CD4-positive, alpha-beta T cell (primary cell): ENCODE measurements at places on chromosomes 1 and 21. TPM values are rescaled to one million over a fixed set of nuclear protein-coding genes. Genes with fewer than 3 reads are reported as not detected.

DNA sequence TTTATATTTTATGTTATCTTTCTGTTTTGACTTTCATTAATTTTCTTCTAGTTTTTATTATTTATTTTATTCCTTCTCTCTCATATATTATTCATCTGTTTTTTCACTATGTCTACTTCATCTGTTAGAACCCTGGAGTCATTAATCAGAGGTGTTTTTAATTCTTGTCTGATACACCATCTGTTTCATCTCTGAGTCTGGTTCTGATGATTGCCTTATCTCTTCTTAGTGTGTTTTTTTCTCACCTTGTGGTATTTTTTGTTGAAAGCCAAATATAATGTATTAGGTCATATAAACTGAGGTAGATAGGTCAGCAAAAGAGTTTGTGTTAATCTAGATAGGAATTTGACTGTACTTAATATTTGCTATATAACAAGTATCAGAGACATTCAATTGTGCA is 1005.7 kb upstream of the NCAM2 start:
- H3K27me3 ChIP-seq = no peaks in the 10 kb centered on the region
- H3K27ac ChIP-seq = no peak overlapping the region
- H3K36me3 ChIP-seq = no peaks in the 10 kb centered on the region
- no peak for DNase-seq
- H3K4me1 ChIP-seq = no peaks in the 10 kb centered on the region

DNA sequence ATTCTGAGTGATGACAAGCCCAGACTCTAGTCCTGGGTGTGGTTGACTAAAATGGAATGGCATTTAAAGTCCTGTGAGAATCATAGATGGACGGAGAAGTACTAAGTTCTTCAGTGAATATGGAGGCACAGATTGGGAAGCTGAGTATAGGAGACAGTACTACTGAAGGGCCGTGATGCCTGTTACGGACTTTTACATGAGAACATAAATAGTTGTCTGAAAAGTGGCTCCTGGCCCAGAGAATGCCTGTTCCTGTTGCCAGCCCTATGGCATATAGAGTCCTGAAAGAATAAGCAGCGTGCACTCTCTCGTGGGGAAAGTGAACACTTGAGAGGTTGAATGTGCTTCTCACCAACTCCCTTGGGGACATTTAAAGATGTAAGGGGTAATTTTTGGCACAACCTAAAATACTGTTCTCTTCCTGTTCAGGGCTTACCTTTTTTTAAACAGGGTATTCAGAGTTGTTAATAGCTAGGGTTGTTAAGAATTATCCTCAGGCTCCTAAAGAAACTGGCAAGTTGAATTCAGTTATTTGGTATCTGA is 20.4 kb downstream of the CCT8 start:
- H3K36me3 ChIP-seq = peaks cover 86% of the 10 kb centered on the region
- no peak overlapping the region for H3K4me3 ChIP-seq
- H3K27me3 ChIP-seq = no peaks in the 10 kb centered on the region

DNA sequence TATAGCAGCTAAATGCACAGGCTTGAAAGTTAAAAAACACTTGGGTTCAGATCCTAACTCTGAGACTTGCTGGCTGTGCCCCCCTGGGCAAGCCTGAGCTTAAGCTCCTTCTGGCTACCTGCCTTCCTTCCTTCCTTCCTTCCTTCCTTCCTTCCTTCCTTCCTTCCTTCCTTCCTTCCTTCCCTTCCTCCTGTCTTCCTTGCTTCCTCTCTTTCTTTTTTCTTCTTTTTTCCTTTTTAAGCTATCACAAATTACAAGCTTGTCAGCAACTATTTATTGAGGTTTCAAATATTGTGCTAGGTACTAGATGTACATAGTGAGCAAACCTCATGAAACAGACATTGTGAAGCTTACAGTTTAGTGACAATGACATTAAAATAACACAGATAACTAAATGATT is 15.1 kb downstream of the SGIP1 start:
- H3K27ac ChIP-seq = no peak overlapping the region
- H3K27me3 ChIP-seq = no peaks in the 10 kb centered on the region
- H3K4me1 ChIP-seq = no peaks in the 10 kb centered on the region

DNA sequence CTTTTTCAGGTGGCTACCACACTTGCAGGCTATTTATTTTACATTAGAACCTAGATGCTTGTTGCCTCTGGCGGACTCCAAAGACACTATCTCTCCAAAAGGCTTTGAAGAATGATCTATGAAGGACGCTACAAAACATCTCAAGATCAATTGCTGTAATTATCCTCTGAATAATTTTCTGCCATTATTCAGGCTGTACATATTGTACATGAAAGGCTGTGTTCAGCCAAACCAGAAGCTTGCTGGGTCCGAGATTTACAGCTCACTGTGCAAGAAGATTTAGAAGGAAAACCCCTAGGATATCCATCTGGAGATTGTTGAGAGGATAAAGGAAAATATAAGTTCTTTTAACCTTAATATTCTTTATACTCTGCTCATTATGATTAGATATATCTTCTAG is 523.6 kb upstream of the PLXNA2 start:
- no peaks in the 10 kb centered on the region for H3K4me1 ChIP-seq
- no peaks in the 10 kb centered on the region for H3K27me3 ChIP-seq
- no peak overlapping the region for H3K27ac ChIP-seq
- no peaks in the 10 kb centered on the region for H3K36me3 ChIP-seq

Gene HSPA6
- total RNA-seq = 0.78 TPM

Gene S100A1
- not detected for total RNA-seq

- DNase-seq = no peak
- H3K36me3 ChIP-seq = no peaks in the 10 kb centered on the region
- no peaks in the 10 kb centered on the region for H3K27me3 ChIP-seq
- H3K4me3 ChIP-seq = no peak overlapping the region
- H3K27ac ChIP-seq = no peak overlapping the region
Observed at GRCh38 chr1:194952171-194952570, 1656.1 kb downstream of the KCNT2 start.

DNA sequence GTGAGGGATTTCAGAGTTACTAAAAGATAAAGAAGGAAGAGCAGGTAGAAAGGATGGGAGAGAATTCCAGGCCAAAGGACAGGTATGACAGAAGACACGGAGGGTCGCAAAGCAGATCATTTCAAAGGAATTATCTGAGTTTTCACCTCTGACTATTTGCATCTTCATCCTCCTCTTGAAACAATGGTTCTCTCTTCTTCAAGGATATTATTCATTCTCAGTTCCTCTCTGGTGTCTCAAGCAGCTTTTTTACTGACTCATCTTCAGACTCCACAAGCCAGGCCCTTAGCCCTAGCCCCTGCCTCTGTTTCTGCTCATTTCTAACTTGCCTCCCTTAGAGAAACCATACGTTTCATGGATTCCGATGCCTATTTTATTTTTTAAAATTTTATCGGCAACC is 15.0 kb downstream of the DDX59 start:
- H3K4me1 ChIP-seq = peaks cover 4% of the 10 kb centered on the region
- DNase-seq = no peak
- H3K36me3 ChIP-seq = peaks cover 57% of the 10 kb centered on the region
- H3K27me3 ChIP-seq = no peaks in the 10 kb centered on the region
- no peak overlapping the region for H3K27ac ChIP-seq
- H3K4me3 ChIP-seq = no peak overlapping the region

DNA sequence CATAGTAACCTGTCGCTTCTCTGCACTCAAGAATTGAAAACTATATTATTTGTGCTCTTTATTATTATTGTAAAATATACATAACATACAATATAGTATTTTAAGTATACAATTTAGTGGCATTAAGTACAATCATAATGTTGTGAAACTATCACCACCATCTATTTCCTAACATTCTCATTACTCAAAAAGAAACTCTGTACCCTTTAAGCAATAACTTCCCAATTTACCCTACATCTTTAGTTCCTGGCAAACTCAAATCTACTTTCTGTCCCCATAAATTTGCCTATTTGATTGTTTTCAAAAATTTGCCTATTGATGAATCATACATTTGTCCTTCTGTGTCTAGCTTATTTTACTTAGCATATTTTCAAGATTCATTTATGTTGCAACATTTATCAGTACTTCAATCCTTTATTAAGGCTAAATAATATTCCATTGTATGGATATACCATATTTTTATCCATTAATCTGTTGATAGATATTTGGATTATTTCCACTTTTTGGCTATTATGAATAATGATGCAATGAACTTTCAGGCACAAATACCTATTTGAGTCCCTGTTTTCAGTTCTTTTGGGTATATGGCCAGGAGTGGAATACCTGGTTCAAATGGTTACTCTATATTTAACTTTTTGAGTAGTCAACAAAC is 99.6 kb upstream of the DMRTA2 start:
- no peaks in the 10 kb centered on the region for H3K4me1 ChIP-seq
- peaks cover 3% of the 10 kb centered on the region for H3K36me3 ChIP-seq
- H3K27ac ChIP-seq = no peak overlapping the region
- no peak for DNase-seq
- no peak overlapping the region for H3K4me3 ChIP-seq

DNA sequence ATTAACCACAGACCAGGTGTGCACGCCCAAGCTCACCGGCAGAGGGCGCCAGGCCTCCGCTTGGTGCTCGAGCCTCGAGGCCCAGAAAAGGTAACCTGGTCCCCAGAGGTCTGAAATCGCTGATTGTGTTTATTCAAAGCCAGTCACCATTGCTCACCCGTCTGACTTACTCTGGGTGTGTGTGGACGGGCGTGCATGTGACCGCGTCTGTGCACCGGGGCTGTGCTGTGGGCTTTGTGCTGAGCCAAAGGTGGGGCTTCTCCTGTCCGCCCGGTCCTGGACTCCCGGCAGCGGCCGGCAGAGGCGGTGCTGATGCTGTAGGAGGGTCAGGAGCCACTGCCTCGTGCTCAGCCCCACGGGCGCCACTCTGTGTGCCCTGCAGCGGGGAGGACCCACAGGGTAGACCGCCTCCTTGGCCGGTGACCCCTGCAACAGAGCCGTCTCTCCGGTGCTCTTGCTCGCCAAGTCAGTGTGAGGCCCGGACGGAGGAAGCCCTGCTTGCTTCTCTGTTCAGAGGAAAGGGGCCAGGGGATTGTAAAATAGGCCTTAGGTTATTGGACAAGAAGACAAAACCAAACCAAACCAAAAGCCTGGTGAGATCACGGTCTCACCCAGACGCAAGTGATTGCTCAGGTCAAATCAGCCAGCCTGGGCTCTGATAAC is 32.0 kb upstream of the BTG2 start:
- H3K4me3 ChIP-seq = peak overlapping the region; percentile 49
- DNase-seq = peak; percentile 86
- H3K27ac ChIP-seq = peak overlapping the region; percentile 33
- peaks cover 75% of the 10 kb centered on the region for H3K4me1 ChIP-seq
- H3K36me3 ChIP-seq = no peaks in the 10 kb centered on the region

GRCh38 chr1:153552335-153552734 is 3.3 kb upstream of the S100A3 start:
- H3K4me1 ChIP-seq = peaks cover 22% of the 10 kb centered on the region
- H3K27me3 ChIP-seq = no peaks in the 10 kb centered on the region
- no peak for DNase-seq
- no peak overlapping the region for H3K4me3 ChIP-seq

DNA sequence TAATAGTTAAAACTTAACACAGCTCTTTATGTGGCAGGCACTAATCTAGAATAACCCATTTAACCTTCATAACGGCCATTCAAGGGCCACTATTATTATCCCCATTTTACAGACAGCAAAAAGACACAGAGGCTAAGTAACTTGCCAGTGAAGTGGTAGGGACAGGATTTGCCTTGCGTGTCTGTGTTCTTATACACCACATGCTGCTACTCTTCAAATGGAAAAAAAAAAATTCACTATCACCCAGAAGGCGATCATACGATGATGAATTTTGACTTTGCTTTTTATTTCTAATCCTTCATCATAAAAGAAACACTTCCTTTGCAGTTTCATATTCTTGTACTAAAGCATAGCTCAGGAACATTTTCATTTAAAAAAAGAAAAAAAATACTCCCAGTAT is 65.5 kb downstream of the RERE start:
- H3K27ac ChIP-seq = no peak overlapping the region
- no peak overlapping the region for H3K4me3 ChIP-seq
- no peaks in the 10 kb centered on the region for H3K4me1 ChIP-seq
- H3K36me3 ChIP-seq = peaks cover 2% of the 10 kb centered on the region
- H3K27me3 ChIP-seq = no peaks in the 10 kb centered on the region

DNA sequence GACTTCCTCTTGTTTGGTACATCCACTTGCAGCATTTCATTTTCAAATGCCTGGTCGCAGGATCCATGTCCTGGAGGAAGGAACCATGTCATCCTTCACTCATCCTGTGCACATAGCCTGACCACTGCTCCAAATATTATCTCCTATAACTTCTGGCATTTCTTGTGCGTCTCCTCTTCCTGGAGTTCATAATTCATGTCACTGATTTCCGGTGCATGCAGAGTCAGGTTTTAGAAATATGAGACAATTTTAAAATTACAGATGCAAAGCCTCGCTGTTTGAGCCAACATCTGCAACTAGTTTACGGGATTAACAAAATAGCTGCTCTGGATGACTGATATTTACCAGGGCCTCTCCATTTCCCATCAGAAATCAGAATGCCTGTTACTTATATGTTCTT is 268.1 kb downstream of the DNM3 start:
- no peak for DNase-seq
- H3K27me3 ChIP-seq = no peaks in the 10 kb centered on the region
- H3K36me3 ChIP-seq = no peaks in the 10 kb centered on the region
- no peaks in the 10 kb centered on the region for H3K4me1 ChIP-seq

Gene UBE2U
- not detected for total RNA-seq

- H3K4me3 ChIP-seq = no peak overlapping the region
- H3K27me3 ChIP-seq = no peaks in the 10 kb centered on the region
- no peaks in the 10 kb centered on the region for H3K36me3 ChIP-seq
- no peak overlapping the region for H3K27ac ChIP-seq
Observed at GRCh38 chr1:61301824-61302657, 219.7 kb downstream of the NFIA start.

DNA sequence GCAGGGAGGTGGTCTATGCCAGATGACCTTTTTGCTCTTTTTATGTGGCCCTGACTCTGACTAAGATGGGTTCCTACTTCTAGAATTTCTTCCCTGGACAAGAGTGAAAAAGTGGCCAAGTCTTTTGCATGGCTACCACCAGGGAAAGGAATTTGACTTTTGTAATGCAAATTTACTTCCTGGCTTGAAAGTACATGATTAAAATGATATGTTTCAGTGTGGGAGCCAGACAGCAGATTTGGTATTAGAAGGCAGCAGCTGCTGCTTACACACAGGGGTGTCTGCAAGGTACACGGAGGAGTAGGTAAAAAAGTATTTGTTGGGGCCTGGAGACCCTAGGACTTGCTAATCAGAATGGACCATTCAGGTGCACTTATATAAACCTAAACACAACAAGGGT is 78.4 kb downstream of the KCND3 start:
- no peak overlapping the region for H3K4me3 ChIP-seq
- no peaks in the 10 kb centered on the region for H3K4me1 ChIP-seq
- H3K27ac ChIP-seq = no peak overlapping the region
- DNase-seq = no peak
